NCI-H1048 (cell line): ENCODE measurements at places on chromosomes 16 and 17.

GRCh38 chr16:81945665-81946064, 65.6 kb downstream of the SDR42E1 start:
- no peak for DNase-seq

- DNase-seq: no peak
Measured at GRCh38 chr17:39949028-39949427, 13.8 kb upstream of the GSDMA start.

DNA sequence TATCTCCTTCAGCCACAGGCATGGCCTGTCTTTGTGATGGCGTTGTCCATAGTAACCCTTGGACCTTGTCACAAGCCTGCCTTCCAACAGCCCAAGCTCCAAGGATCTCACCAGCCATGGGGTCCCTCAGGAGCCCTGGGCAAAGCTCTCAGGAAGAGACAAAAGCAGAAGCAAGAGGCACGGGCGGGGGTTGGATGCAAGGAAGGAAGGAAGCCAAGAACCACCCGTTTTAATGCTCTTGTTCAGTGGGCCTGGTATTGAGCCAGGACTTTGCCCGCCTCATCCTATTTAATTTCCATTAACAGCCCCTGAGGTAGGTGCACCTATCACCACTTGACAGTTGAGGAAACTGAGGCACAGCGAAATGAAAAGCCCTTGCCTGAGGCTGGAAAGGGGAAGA, 32.3 kb upstream of the GOSR2 start:
- no peak for DNase-seq

DNA sequence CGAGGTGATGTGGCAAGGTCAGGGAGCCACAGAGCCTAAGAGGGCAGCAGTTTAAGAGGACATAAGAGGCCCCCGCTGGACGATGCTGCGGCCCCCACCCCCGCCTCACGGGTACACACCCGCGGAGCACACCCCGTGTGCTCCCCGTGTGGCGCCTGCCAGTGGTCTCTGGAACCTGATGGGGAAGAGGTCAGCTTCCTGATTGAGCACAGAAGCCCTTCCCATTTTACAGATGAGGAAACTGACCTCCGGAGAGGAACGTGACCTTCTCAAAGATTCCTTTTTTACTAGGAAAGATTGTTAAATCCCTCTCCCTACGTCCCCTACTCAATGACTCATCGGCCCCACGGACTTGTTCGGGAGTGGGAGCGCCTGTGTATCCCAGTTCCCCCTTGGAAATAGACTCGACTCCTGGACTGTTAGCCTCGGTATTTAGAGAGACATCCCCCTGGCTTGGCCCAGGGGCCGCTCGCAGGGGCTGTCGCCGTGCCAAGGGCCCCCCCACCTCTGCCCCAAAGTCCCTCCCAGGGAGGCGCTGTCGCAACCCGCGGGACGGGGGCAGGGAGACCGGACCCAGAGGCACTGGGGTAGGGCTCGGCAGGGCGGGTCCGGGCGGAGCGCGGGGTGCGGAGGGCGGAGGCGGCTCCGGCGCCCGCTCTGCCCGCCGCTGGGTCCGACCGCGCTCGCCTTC, at the start of gene ABCC3:
ABCC3 (plus strand) TSS at position 658 of the 691 bp plus-strand sequence. CDS start 56 bp downstream, outside the sequence.
- no peak for DNase-seq

GRCh38 chr16:79563921-79564320, 36.6 kb downstream of the MAF start:
- no peak for DNase-seq

DNA sequence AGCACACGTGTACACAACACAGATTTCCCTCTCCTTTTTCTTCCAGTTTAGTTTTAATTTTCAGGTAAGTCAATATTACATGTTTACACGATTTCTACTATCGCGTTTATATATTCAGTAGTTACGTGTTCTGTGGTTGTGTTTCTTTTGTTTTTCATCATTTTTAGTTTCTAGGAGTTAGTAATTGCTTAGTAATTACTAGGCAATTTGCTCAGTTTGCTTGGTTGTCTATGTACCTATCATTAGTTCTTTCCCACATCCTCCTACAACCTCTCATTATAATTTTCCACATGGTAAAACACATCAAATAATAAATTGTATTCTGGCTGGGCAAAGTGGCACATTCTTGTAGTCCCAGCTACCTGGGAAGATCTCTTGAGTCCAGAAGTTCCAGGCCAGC, 24.6 kb upstream of the GUCY2D start:
- no peak for DNase-seq
